ENCODE measurements at places on chromosomes 2 and 18.

- no peak for DNase-seq
Measured at GRCh38 chr18:59446012-59446411, 86.9 kb upstream of the LMAN1 start.

DNA sequence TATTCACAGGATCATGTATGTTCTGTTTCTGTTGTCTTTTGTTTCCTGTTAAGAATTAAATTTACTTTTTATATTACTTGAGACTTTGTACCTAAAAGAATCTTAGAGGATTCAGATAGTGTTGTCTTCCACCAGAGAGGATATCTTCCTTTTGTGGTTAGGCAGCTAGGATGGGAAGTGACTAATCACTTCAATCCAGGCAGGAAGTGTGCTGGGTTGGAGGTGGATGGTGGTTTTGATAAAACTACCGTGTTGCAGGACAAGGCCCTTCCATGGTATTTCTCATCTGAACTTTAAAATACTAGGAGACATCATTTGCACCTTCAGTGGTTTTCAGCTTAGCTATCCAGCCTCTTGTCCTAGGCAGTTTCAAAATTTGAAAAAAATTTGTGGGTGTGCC, 728.6 kb upstream of the CDH2 start:
- DNase-seq, result no peak

DNA sequence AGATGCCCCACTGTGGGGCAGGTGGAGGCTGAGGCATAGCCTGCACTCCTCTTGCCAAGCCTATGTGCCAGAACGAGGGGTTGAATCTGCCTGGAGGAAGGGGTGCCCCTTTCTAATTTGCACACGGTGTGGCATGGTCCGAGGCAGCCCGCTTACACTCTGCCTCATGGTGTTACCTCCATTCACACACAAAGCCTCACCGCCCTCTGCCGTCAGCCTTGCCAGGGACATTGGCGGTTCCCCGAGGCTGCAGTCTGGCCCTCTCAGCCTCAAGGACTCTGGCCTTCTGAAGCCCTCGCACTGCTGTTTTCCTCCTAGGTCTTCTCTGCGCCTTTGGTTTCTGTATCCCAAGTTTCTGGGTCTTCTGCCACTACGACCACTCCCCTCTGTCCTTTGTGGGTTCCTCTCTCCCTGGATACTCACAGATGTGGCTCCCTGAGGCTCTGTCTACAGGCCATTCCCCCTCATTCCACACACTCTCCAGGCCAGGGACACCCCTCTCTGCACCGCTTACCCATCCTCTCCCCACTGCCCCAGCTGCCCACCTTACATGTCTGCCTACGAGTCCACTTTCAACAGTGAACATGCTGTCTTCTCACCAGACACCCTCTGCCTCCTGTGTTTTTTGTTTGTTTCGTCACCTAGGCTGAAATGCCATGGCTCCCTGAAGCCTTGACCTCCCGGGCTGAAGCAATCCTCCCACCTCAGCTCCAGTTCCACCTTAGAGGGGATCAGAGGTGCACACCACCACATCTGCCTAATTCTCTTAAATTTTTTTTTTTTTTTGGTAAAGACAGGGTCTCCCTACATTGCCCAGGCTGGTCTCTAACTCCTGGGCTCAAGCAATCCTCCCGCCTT, 7.9 kb upstream of the ASPRV1 start:
- no peak for DNase-seq

GRCh38 chr18:55998071-55998522, 410.1 kb upstream of the TCF4 start:
- no peak for DNase-seq

GRCh38 chr18:72419914-72420313, 124.2 kb downstream of the CBLN2 start:
- no peak for DNase-seq

- DNase-seq, result no peak
Measured at GRCh38 chr2:204061241-204061640, 124.7 kb downstream of the ICOS start.

- DNase-seq, result no peak
Measured at GRCh38 chr2:60433018-60433596, 120.3 kb downstream of the BCL11A start.

DNA sequence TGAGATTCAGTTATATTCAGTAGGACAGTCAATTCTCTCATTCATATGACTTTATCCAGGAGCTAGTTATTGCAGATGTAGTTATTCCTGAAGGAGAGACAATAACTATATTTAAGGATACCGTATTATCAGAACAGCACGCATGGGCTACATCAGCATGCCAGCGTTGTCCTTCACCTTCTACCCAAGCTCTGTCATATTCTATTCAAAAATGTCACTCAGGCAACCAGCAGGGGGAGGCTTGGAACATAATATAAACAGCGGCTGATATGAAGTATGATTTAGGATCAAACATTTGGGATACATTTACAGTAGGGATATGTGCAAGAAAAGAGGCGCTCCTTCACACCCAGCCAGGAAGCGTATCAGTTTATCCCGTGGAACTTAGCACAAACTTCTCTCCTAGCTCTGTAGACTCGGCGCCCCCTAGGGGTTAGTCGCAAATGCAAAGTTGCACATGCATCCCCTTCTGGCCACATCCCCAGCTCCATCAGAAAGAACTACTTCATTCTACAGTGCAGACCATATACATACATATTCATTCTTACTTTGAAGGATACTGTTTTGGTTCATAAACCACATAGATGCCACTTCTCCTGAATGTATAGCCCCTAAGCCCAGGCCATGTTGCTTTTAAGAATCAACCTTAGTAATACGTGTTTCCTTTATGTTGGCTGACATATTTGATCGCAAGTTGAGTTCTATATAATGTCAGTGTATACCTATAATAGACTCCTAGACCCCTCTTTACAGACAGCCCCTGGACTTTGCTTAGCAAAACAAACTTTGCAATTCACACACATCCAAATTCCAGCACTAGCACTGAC, 759.4 kb downstream of the ADCYAP1 start:
- DNase-seq, result no peak

DNA sequence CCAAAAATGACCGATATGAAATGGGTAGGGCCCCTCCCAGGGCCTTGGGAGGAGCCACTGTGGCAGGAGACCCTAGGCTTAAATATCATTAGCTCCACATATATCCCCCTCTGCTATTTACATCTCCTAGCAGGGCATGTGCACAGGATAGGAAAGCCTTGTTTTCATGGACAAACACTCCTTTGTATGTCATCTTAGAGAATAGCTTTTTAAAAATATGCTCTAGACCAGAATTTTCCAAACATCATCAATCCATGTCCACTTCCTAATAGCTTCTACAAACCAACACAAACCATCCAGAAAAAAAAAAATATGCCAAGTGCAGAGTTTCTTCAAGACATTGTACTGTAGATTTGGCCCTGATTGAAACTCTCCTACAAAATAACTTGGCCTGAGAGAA, 10.8 kb downstream of the DAPL1 start:
- DNase-seq, result no peak

- no peak for DNase-seq
Measured at GRCh38 chr2:228987441-228988155, 283.5 kb downstream of the PID1 start.

- DNase-seq, result no peak
Measured at GRCh38 chr2:65130664-65131175, 814 bp upstream of the RAB1A start.

GRCh38 chr2:60285626-60286316, 267.7 kb downstream of the BCL11A start:
- DNase-seq, result no peak

- no peak for DNase-seq
Measured at GRCh38 chr2:207693641-207694249, 17.7 kb upstream of the CCNYL1 start.

DNA sequence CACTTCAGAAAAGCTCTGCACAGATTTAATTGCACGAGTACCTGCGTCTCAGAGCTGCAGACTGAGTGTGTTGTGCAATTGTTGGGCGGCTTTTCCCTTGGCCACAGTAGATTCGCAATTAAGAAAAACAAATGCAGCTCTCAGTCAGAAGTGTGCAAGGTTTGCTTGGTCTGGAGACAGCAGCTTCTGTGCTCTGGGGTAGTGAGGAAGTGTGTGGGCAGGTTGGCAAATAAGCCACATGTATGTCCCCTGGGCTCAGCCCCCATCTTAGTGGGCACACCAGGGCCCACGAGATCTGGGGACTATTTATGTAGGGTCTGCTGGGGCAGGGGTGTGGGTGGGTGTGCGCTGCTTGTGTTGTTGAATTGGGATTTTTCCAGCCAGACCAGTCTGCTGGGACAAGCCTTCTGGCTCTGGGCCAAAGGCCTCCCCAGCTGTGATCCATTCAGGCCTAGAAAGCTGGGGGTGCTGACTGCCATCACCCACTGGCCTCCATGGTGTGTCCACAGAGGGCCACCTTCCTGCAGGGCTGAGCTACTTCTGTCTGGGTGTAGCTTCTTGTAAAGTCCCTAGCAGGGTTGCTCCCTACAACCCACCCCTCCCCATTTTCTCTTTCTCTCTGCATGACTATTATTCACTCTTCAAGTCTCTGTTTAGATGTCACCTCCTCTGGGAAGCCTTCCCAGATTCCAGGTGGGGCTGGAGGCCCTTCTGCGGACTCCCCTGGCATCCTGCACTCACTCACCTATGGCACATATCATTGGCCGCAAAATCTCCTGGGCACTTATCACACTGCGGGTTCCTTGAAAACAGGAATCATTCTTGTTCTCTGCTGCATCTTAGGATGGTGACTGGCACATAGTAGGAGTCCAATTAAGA, 67.8 kb downstream of the ODC1 start:
- DNase-seq, result no peak

GRCh38 chr2:45441571-45441970, 169.5 kb downstream of the SRBD1 start:
- DNase-seq, result no peak

- no peak for DNase-seq
Measured at GRCh38 chr2:3126171-3126910, 251.3 kb downstream of the EIPR1 start.

- DNase-seq, result no peak
Measured at GRCh38 chr2:94602466-94602865, 268.8 kb upstream of the TEKT4 start.

DNA sequence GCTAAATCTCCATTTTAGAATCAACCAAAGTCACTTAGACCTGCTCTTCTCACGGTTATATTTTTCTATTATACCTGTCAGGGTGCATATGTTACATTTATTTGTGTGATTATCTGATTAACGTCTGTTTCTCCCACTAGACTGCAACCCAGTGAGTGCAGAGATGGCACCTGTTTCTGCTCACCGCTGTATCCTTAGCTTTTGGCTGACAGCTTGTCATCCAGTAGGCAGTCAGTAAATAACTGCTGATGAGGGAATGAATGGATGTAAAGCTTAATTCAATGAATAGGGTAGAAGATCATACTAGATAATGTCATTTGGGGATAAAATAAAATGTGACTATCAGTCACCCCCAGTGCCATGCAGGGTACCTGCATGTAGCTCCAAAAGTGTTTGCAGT, 6.9 kb upstream of the CHRNA1 start:
- DNase-seq, result no peak

DNA sequence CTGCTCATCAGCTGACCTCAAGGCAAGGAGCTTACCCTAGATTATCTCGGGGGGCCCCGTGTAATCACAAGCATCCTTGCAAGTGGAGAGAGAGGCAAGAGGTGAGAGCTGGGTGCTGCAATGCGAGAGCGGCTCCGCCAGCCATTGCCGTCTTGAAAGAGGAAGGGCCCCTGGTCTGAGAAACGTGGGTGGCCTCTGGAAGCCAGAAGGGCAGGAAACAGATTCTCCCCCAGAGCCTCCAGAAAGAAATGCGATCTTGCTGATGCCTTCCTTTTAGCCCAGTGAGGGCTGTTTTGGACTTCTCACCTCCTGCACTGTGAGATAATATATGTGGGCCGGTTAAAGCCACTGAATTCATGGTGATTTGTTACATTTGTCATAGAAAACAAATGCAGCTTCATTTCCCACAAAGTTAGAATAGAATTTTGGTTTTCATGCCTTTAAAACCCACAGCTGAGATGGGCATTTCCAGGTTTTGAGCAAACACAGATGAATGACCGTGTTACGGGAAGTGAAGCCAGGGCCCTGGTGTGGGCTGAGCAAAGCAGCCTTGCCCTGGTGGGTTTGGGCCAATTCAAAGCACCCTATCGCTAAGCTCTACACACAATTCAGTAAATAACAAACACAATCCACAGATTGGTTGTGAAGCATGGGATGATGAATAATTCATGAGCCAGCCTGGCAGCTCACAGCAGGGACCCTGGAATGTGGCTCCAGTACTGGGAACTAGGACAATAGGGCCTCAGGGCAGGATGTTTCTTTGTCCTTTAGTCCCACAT, 319.9 kb upstream of the HS6ST1 start:
- no peak for DNase-seq

DNA sequence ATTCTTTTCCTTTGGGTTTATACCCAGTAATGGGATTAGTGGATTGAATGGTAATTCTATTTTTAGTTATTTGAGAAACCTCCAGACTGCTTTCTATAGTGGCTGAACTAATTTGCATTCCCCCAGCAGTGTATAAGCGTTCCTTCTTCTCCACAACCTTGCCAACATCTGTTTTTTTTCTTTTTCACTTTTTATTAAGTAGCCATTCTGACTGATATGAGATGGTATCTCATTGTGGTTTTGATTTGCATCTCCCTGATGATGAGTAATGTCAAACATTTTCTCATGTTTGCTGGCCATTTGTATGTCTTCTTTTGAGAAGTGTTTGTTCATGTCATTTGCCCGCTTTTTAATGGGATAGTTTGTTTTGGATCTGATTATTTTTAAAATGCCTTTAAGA, 64.1 kb upstream of the MEIS1 start:
- DNase-seq, result no peak

DNA sequence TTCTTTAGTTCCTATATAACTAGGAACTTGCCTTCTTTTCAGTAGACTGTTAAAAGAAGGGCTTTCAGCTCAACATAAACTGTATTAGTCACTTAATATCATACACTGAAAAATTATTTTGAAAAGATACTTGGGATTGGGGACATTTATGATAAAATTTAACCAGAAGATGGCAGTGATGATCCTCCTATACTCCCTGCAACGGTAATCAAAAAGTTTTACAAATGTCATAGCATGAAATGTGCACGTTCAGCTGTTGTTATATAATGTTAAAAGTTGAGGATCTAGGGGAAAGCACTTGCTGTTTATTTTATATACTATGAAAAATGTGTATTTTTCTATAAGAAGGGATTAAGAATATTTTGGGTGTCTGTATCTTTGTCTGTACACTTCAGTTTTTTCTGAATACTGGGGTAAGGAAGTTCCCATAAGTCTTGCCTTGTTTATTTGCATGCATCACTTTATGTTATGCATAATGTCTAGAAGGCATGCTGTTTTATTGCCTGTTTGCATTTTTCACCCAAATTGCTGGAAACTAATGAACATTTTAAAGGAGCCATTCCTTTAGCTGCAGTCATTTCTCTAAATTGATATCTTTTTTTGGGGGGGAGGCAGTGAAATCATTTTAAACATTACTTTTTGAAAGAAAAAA, 19.0 kb downstream of the DYNC1I2 start:
- no peak for DNase-seq

Data from activated CD4-positive, alpha-beta T cell treated with anti-CD3 and anti-CD28 coated beads, Interleukin-2, amount 50 U/mL, for 4 hours (primary cell).